ENCODE measurements at places on chromosomes 2 and 18. TPM values are rescaled to one million over a fixed set of nuclear protein-coding genes. Genes with fewer than 3 reads are reported as not detected.

DNA sequence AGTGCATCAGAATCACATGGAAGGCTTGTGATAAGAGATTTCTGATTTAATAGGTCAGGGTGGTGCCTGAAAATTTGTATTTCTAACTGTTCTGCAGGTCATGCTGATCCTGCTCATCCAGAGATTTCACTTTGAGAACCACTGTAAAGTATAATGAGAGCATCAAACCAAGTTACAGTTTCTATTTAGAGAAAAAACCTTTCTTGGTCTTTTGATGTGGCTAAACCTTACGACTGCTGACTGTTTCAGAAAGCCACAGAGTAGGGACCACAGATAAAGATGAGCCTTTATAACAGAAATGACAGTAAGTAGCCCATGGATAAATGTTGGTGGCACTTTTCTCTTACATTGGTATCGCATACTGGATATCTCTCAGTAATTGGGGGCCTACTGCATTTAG, 109.4 kb upstream of the FANCL start:
- DNase-seq: no peak

DNA sequence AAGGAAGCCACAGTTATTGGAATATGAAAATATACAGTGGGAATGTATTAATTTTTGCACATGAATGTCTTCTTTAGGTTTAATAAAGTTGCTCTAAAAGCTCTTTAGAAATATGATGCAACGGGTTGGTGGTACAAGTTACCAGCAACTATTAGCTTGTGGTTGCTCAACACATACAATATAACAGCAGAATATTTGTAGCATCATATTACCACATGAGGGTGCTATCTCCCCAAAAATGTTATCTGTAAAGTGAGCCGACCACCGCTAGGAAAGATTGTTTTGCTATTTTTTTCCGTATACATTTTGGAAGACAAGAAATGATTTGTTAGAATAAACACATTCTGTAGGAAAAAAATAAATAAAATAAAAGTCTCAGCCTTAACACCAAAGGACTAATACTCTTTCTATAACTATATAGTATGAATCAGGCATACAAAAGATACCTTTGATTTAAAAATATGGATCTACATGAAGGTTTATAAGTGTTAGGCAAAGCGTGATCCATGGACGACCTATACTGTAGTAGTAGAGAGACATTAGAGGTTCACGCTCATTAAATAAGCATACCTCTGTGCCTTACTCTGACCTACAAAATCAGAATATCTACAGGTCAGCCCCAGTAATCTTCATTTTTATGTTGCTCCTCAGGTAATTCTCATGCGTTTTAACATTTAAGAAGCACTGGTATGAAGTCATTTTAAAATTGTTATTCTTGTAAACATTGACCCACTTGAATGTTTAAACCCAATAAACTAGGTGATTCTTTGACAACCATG, 1110.6 kb upstream of the ACVR2A start:
- peak; percentile 26 for DNase-seq

DNA sequence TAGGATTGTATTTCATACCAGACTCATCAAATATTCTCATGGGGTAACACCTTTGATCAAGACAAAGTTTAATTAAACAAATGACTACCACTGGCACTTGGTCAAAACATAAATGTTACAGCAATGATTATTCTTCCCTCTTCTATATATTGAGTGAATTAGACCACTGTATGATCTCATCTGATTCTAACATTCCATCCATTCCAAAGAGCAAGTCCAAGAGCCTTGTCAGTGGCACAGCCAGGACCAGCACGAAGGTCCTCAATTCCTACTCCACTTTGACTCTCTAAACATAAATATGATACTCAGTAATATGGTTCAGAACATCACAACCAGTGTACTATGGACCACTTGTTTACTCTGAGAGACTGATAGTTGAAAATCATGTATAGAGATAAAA, 86.4 kb downstream of the AP1S3 start:
- no peak for DNase-seq

DNA sequence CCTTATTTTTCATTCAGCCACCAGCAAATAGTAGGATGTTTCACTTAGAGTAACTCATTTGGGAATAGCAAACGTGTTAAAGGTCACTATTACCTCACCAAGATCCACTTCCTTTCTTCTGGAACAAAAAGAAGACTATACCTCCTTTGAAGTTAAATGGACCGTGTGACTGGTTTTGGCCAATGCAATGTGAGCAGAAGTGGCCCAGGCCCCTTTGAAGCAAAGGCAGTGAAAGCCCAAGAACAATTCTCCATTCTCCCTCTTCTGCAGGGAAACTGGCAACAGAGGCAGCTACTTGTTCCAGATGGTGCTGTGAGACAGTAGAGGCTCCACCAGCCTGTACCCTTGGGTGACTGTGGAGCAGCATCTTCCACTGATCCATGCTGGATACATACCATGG, 11.3 kb upstream of the MALL start:
- DNase-seq: no peak

DNA sequence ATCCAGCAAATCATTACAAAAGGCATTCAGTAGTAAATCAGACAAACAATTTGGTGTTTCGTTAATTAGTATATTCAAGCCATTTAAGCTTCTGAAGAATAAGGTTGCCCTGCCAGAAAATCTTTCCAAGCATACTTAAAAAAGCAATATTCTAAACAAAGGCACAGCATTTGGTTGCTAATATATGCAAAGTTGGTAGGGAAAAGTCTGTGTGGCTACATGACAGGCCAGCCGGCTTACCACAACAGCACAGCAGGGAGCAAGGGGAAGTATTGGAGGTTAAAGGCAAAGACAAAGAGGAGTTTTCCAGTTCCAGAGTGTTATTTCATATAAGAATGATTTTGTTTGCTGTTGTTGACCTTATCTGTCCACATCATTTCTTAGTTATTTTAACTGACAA, 282.3 kb downstream of the MBD5 start:
- no peak for DNase-seq

DNA sequence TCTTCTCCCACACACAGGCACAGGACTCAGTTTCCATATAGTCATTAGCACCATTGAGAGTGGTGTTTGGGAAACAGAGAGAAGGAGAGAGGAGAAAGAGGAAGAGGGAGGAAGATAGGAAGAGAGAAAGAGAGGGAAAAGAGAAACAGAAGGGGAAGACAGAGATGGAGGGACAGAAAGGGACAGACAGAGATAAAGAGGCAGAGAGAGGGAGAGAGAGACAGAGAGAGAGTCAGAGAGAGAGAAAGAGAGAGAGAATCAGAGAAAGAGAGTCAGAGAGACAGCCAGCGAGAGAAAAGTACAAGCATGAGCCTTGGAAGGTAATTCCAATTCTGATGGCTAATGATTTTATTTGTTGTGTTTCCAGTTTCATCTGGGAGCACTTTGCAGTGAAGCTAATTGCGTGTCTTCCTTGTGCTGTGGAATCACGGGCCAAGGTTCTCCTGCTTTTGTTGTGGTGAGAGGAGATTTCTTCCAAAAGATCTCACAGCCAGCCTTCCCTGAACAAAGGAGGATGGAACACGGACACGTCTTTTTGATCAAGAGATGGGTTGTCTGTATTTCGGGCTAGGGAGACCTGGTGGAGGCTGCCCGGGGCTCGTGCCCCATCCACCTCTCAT, 153.6 kb upstream of the TWIST2 start:
- DNase-seq: no peak

DNA sequence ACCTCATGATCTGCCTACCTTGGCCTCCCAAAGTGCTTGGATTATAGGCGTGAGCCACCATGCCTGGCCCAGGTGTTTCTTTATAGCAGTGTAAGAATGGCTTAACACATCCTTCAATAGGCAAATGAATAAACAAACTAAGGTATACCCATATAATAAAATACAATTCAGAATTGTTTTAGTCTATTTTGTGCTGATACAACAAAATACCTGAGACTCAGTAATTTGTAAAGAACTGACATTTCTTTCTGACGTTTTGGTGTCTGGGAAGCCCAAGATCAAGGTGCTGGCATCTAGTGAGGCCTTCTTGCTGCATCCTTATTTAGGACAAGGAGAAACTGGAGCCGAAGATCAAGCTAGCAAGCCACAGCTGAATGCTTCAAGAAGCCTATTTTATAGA, 1372.1 kb upstream of the DDX18 start:
- DNase-seq: no peak

KRTCAP3 gene
- polyA plus RNA-seq: 2.7 TPM

B3GNT7 gene
- 4.0 TPM for polyA plus RNA-seq

OBSL1 gene
- 115 TPM for polyA plus RNA-seq

DSG2 gene
- polyA plus RNA-seq: 45.7 TPM

SLC16A14 gene
- polyA plus RNA-seq: 7.5 TPM

SATB2 gene
- polyA plus RNA-seq: 14.4 TPM
